Esophagus muscularis mucosa (tissue), 4 donors: ENCODE measurements at places on chromosomes 12 and 14.

GRCh38 chr14:93347850-93348249 lies 868 bp downstream of the COX8C start:
- no peak for DNase-seq

GRCh38 chr12:93862424-93862823 lies 185.2 kb downstream of the CRADD start:
- DNase-seq, result peak; percentile 34

- DNase-seq, result no peak
Observed at GRCh38 chr12:12445882-12446181, 89.0 kb downstream of the BORCS5 start.

DNA sequence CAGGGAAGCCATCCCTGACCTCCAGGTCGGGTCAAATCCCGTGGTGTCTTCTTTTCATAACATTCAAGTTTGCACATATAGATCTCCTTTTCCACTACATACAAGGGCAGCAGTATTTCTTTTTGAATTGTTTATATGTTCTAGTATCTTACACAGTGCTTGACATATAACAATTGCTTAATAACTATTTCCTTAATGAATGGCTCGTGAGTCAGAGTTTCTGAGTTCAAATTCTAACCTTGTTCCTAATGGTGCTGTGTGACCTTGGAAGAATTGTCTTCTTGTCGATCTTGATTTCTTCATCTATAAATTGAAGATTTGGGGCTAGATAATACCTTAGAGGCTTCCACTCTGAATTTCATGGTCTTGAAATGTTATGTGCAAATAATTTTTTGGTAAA lies 57.2 kb upstream of the PELI2 start:
- DNase-seq, result no peak

DNA sequence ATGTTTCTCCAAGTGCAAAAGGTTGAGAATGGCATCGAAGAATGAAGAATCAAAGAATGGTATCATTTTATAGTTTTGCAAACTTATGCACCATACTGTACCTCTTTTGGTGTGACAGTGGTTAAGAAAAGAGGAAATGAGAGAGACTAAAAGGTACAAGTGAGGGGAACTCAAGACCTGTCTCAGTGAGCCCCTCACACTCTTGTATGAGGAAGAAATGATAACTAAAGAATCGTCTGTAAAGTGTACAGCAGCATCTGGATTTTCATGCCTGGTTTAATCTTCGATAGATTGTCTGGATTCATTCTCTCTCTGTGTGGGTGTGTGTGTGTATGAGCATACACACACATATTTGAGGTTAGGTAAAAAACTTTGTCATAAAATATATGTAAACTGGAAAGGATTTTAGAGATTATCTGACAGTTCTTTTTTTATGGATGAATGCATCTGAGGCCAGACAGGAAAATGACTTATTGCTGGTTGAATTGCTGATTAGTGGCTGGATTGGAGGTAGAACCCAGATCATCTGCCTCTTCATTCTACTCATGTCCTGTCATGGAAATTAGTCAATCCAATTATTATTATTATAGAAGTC lies 16.0 kb upstream of the SLC38A2 start:
- DNase-seq, result no peak

GRCh38 chr14:86141966-86142365 lies 612.0 kb downstream of the FLRT2 start:
- DNase-seq, result no peak

DNA sequence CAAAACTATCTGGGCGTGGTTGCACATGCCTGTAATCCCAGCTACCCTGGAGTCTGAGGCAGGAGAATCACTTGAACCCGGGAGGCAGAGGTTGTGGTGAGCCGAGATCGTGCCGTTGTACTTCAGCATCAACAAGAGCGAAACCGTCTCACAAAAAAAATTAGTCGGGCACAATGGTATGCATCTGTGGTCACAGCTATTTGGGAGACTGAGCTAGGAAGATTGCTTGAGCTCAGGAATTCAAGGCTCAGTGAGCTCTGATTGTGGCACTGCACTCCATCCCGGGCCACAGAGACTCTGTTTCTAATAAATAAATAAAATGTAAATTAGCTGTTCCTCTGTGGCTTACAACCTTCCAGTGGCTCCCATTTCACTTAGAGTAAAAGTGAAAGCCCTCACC lies 28.0 kb downstream of the RCOR1 start:
- no peak for DNase-seq

- no peak for DNase-seq
Observed at GRCh38 chr14:100416921-100417860, 94.1 kb downstream of the SLC25A47 start.
